ENCODE measurements at places on chromosomes 5 and 9.

DNA sequence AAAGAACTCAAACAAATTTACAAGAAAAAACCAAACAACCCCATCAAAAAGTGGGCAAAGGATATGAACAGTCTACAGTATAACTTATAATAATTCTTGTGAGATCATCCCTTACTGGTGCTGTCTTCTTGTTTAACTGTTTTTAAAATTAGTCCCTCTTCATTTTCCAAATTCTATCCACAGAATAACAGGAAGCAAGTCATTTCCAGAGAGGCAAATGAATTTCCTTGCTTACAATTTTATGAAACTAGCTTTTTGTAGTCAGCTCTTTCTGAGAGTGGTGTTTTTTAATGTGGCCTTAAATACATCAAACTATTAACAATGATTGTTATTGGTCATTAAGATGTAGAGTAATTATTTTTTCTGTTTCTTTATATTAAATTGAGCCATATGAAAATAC lies 40.6 kb downstream of the FAM174A start:
- no peak for DNase-seq

- no peak for DNase-seq
Measured at GRCh38 chr9:97382099-97382718, 29.7 kb upstream of the TDRD7 start.

DNA sequence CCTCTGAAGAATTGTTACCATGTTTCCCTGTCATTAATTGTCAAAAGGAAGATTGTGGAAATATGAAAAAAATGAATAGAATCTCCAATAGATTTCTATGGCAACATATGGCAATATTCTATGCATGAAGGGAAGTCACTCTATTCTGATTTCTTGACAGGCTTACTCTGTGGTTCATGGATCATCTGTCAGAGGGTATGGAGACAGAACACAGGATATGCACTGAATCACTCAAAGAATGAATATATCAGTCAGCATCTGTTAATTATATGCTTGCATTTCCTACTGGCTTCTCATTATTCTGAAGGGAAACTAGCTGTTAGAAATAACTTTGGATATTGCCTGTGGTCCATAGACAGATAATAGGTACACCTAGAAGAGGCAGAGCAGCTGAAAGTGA lies 918.9 kb downstream of the DTWD2 start:
- DNase-seq: no peak

GRCh38 chr5:162593881-162594280 lies 526.3 kb downstream of the GABRG2 start:
- DNase-seq: no peak

- no peak for DNase-seq
Measured at GRCh38 chr5:172749881-172750633, 20.9 kb downstream of the DUSP1 start.

GRCh38 chr9:110207071-110207641 lies 803 bp downstream of the C9orf152 start:
- DNase-seq: no peak

Data from neural crest cell (in vitro differentiated cells).